ENCODE measurements at places on chromosomes 16 and 17.

- H3K4me3 ChIP-seq, result no peak overlapping the region
- no peak for DNase-seq
- H3K27ac ChIP-seq, result no peak overlapping the region
- no peaks in the 10 kb centered on the region for H3K4me1 ChIP-seq
- H3K27me3 ChIP-seq, result no peaks in the 10 kb centered on the region
Observed at GRCh38 chr17:19487024-19487600, 46.5 kb upstream of the SLC47A1 start.

GRCh38 chr16:89096768-89097391 is 3.2 kb downstream of the ACSF3 start:
- peaks cover 2% of the 10 kb centered on the region for H3K36me3 ChIP-seq
- peaks cover 16% of the 10 kb centered on the region for H3K4me1 ChIP-seq
- H3K4me3 ChIP-seq, result no peak overlapping the region
- no peaks in the 10 kb centered on the region for H3K27me3 ChIP-seq
- H3K27ac ChIP-seq, result no peak overlapping the region
- DNase-seq, result no peak

DNA sequence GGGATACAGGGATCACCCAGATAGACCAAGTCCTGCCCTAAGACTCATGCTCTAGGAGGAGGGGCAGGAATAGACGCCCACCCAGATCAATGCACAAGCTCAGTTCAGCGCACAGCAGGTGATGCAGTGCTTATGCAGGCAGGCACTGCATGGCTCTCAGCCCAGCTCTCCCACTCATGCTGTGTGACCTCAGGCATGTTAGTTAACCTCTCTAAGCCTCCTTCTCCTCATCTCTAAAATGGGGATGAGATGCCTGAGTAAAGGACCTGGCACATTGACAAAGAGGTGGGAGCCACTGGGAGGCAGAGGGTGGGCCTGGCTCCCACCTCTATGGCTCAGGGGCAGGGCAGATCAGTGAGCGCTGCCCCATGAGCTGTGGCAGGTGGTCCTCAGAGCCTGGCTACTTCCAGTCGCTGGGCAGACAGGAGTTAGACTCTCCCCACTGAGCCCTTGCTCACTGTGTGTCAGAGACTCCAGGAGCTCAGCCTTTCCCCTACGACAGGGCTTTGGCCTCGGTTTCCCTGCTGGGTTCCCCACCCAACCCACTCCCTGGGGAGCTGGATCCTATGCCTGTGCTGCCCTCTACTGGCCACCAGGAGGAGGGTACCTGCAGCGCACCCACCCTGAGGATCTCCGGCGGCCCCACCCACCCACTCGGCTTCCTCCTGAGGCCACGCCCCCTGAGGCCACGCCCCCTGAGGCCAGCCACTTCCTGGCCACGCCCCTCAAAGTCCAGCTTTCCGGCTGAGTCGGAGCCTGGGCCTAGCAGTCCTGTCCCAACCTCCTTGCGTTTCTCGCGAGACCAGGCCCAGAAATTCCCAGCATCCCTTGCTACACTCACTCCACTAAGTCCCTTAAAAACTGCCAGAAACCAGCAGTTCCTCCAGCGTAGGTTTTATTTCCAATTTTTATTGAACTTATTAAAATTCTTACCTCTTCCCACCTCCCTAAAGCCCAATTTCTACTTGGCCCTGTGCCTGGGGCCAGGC is 196.1 kb downstream of the GSG1L start:
- H3K36me3 ChIP-seq, result no peaks in the 10 kb centered on the region
- H3K4me3 ChIP-seq, result no peak overlapping the region
- no peaks in the 10 kb centered on the region for H3K27me3 ChIP-seq
- DNase-seq, result peak; percentile 54

DNA sequence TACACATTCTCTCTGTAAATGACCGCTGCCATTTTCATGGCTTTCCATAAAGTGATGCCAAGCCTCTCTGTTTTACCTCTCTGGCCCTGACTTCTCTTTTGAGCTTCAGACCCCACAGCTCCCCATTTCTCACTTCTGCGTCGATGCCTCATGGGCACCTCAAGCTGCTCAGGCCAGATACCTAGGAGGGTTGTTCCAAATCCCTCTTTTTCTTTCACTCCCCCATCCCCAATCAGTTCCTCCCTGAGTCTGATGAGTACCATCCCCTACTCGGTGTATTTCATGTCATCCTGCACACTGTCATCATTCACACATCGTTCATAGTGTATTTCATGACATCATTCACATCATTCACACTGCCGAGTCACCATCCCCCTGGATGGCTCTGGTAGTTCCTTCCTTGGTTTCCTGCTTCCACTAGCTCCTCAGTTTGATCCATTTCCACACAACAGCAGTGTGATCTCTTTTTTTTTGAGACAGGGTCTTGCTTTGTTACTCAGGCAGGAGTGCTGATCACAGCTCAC is 43.1 kb downstream of the NTN1 start:
- H3K36me3 ChIP-seq, result no peaks in the 10 kb centered on the region
- H3K27me3 ChIP-seq, result no peaks in the 10 kb centered on the region
- no peaks in the 10 kb centered on the region for H3K4me1 ChIP-seq

- H3K27ac ChIP-seq, result no peak overlapping the region
- H3K4me3 ChIP-seq, result no peak overlapping the region
- no peaks in the 10 kb centered on the region for H3K4me1 ChIP-seq
- H3K27me3 ChIP-seq, result no peaks in the 10 kb centered on the region
Observed at GRCh38 chr17:55426851-55427586, 5.4 kb upstream of the MMD start.
